ENCODE measurements at places on chromosomes 3 and 15.

GRCh38 chr3:15592968-15593367 lies 8.4 kb downstream of the HACL1 start:
- DNase-seq: no peak

DNA sequence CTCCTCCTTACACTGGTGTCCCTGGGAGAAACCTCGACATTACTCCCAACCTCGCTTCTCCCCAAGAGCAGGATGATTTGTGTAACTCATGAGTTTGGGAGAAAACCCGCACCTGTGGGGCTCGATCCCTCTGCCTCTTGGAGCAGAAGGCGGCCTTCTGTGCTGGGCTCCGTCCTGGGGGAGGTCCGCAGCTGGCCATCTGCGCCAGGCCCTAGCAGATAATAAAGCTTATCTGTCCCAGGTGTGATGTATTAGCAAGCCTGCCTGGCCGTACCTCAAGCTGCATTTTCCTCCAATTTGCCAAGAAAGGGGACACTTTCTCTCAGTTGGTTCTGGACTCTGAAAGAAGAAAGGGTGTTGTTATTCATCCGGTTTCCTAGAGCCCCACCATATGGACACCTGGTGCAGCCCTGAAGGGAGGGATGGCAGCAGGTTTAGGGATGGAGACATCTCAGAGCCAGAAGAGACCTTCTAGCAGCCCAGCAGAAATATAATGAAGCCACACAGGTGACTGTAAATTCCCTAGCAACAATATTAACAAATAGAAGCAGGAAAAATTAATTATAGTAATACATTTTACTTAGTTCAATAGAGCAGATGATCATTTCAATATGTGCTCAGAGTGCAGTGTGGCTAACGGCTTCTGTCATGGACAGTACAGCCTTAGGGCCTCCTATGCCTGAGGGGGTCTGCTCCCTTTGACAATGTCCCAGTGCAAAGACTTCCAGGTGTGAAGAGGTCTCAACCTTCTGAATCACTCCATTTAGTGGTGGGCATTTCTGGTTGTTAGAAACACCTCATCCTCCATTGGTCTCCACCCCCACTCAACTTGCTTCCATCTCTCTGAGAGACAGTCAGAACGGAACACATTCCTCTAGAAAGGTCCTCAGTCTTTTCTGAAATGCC lies 94.8 kb downstream of the CPN2 start:
- no peak for DNase-seq

DNA sequence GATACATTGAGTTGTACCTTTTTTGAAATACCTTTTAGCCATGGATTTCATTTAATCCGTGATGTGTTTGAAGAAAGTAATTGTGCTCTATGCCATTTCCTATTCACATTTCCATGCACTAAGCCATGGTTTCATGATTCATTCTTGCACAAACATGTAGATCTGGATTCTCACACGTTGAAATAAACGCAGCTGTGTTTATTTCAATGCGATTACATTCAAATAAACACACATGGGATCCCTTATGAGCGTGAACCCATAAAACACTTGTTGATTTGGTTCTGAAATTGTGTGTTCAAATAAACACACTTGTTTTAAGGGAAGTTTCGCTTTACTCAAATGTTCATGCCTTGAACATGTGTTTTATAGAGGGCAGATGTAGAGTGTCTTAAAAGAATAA lies 39.2 kb downstream of the BBX start:
- no peak for DNase-seq

GRCh38 chr15:97561529-97561928 lies 399.0 kb upstream of the ARRDC4 start:
- no peak for DNase-seq

- no peak for DNase-seq
These were observed 24.1 kb upstream of the RARB start for GRCh38 chr3:25403968-25404367.

DNA sequence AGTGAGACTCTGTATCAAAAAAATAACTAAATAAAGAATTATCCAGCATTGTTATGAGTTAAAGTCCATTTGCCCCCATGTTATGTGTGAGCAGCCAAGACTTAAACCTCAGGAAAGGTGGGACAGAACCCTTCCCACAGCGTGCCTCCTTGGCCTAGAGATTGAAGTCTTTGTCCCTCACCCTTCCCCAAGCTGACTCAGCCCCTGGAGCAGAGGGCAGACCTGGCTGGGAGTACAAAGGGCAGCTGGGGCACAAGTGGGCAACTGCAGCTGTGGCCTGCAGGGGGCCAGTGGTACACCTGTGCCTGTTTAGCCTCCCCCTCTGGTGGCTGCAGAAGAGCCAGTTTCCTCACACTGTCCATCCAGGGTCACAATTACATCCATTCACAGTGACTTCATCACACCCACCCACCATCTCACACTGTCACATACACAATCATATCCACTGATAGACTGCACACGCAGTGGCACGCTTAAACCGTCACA lies 940 bp upstream of the ACY1 start:
- no peak for DNase-seq

- no peak for DNase-seq
These were observed 36.0 kb upstream of the CORO2B start for GRCh38 chr15:68542771-68543164.

DNA sequence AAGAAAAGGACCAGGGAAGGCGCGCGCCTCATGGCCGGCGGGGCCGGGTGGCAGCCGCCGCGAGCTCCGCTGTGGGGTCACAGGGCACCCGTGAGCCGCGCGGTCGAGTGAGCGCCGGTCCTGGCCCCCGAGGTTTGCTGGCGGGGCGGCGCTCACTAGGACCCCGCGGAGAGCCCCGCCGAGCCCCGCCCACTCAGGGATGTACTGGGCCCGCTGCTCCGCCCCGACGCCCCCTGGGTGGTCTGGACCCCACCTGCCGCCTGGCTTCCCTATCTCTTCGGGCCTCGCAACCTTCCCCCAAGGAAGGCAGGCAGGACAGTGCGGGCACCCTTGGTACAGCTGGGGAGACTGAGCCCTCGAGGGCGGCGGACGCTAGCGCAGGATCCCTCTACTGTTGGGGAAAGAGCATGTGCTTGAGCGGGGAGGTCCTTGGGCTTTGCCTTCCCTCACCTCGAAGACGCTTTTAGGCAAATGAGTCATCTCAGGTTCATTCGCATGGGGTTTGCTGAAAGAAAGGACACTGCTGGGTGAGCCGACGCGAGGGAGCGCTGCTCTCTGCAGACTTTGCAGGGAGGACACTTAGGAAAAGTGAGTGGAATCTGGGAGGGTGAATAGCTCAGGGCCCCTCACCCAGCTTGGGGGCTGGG lies at the start of gene CHRNB4:
Gene CHRNB4, minus strand, starts transcription at position 109 of the 647 bp plus-strand sequence. Its CDS starts 77 bp downstream, at position 32.
- no peak for DNase-seq

DNA sequence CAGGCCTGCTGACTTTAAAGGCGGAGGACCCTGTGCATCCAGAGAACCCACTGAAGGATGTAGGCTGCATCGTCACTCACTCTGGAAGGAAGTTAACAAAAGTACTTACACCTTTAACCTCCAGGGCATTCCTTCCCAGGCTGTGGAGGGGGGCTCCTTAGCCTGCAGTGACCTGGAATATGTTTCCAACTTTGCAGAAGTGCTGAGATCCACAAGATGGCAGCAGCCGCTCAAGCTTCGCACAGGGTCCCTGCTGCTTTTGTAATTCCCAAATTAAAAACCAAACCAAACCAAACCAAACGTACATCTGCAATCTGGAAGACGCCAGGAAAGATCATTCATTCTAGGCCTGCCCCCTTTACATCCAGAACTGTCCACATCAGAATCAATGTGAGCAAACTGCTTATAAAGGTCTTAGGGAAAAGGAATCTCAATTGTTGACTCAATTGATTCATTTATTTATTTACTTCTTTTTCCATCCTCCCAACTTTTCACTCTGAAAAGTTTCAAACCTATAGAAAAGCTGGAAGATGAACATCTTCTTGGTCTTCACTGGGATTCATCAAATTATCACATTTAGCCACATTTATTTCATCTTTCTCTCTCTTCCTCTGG lies 70.5 kb upstream of the KLHL25 start:
- no peak for DNase-seq

DNA sequence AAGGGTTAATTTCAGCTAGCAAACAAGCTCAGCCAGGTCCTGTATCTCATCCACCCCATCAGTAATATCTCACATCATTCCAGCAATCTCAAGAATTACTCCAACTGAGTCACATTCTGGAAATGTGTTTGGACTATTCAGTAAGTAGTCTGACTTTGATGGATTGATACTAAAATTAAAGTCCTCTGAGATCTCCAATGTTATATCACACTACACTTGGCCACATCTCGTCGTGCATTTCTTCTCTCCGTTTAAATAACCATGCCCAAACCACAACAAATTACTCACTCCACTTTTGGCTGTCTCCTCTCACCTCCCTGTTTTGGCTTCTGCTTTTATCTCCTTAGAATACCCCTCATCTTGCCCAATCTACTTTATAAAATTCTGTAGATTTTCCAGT lies 292.2 kb downstream of the PYDC2 start:
- DNase-seq: no peak

DNA sequence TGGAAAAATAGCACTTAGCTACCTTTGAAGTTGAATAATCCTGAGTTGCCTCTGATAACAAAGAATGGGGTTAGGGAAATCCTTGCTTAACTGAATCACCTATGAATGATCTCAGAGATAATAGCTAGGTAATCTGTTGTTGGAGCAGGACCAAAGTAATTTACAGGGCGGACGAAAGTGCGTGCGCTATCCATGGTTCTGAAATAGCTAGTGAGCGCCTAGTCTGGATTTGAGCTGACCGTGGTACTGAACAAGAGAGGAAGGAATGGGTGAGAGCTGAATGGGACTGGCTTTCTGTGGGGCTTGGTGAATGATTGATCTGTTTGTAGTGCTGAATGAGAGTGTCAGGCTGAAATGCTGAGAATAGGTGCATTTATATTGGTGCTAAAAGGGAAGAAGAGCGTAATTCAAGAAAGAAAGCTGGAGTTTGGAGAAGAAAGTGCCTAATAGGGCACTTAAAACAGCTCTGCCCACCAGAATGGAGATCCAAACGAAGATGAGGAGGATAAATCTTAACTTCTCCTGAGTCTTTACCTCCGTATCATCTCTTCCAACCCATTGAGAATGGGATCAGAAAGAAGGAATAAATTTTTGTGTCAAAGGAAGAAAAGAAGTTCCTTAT lies 10.1 kb downstream of the SCN10A start:
- no peak for DNase-seq

GRCh38 chr3:55746808-55747413 lies 259.8 kb upstream of the WNT5A start:
- no peak for DNase-seq

DNA sequence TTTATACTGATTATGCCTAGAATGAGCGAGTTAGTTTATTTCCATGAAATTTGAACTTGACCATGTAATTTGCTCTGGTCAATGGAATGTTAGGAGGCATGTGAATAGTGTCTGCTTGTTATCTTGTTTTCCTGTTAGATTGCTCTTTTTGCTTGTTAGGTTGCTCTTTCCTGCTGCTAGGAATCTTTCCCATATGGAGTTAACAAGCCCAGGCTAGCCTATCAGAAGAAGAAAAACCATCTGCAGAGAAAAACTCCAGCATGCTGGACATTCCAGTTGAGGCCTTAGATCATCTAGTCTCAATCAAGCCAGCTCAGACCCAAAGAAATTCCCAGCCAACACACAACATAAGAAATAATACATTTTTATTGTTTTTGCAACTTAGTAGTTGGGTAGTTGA lies 470.2 kb upstream of the AGTR1 start:
- no peak for DNase-seq

GRCh38 chr15:67105065-67105951 lies 39.9 kb downstream of the SMAD3 start:
- no peak for DNase-seq

GRCh38 chr3:187079090-187080022 lies 59.9 kb downstream of the RPL39L start:
- no peak for DNase-seq

DNA sequence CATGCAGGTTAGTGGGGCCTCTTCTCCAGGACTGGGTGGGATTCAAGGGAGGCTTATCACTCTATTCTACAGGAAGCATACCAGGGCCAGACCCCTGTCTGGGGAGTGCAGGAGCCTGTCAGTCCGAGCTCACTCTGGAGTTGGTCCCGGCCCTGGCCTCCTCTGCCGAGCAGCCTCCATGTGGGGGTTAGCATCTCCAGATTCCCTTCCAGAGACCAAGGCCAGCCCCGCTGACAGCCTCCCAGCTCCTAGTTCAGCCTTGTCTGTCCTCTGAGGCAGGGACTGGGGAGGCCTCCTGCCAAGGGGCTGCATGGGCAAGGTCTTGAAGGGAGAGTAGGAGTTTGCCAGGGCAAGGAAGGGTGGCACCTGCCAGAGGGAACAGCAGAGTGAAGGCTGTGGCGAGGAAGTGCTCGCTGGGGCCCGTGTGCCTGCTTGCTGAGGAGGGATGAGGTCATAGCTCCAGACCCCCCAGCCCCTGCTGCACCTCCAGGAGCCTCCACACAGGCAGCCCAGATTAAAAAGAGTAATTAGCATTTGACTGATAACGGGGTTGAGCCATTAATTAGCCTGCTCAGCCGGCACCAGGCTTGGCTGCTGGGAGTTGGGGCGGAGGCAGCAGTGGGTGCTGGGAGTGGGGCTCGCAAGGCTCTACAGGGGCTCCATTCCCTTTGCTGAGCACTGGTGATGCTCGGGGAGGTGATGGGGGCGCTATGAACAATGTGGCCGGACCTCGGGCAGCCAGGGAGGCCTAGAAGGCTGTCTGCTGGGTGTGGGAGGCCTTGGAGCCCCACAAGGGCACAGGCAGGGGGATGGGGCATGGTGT lies 54.3 kb downstream of the DNAJB8 start:
- no peak for DNase-seq

- no peak for DNase-seq
These were observed 119.6 kb downstream of the CHDH start for GRCh38 chr3:53726643-53727042.

GRCh38 chr3:107861904-107862303 lies 228.9 kb downstream of the CD47 start:
- DNase-seq: no peak

DNA sequence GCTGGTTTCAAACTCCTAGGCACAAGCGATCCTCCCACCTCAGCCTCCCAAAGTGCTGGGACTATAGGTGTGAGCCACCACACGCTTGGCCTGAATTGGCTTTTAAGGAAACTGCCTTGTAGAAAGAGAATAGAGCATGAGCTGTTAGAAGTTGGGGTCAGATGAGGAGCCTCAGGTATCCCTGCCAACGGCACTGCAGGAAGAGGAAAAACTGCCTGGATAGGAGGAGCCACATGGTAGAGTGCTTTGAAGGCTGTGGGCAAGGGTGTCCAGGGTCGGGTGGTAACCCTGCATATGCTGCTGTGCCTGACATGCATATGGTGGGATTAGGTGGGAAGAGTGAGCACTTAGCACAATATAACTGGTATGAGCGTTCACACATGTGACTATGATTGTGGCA lies 55.0 kb downstream of the BSN start:
- DNase-seq: no peak
